T-cell (primary cell): ENCODE measurements at places on chromosomes 12 and 14.

DNA sequence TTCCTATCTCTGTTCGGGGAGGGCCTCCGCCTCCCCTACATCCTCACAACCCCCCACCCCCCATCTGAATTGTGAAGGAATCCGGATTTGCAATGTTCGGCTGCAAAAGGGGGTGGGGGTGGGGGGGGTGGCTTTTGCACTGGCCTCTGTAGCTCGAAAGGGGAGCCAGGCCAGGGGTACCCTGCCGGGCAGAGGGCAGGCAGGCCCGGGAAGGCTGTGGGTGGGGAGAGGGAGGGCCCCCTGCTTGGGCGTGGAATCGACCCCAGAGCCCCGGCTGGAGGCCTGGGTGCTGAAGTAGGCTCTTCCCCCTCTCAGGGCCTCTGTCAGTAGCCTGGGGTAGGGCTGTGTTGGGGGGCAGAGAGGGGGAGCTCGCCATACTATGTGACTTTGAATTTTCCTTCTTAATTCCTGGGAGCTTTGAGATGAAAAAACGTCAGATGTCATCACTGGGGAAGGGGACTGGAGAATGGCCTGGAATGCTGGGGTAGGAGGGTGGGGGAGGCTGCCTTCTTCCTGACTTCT, 1.1 kb downstream of the LRP1 start:
- peaks cover 2% of the 10 kb centered on the region for H3K27me3 ChIP-seq
- peaks cover 3% of the 10 kb centered on the region for H3K4me1 ChIP-seq
- H3K4me3 ChIP-seq = no peak overlapping the region
- no peak for DNase-seq
- H3K36me3 ChIP-seq = no peaks in the 10 kb centered on the region
- H3K27ac ChIP-seq = no peak overlapping the region

GRCh38 chr14:99169776-99170356, 102.1 kb downstream of the BCL11B start:
- no peaks in the 10 kb centered on the region for H3K27me3 ChIP-seq
- H3K36me3 ChIP-seq = peaks cover 16% of the 10 kb centered on the region
- no peak for DNase-seq
- no peaks in the 10 kb centered on the region for H3K4me1 ChIP-seq
- no peak overlapping the region for H3K4me3 ChIP-seq

DNA sequence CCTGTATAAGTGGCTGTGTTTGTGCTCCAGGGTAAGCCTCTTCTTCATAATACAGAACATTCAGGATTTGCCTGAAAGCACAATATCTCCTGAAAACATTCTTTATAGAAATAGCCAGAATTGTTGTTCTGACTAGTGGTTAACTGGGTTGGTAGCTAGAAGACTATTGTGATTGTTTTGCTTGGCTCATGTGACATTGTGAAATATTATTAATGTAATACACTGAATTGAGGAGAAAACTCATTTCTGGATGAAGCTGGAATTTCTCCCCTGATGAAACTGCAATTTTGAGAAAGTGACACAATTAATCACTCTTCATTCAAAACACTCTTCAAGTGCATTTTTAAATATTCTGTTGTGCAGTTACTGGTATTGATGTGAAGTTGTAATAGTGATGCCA, 172.3 kb upstream of the PTPRQ start:
- no peak overlapping the region for H3K27ac ChIP-seq
- no peaks in the 10 kb centered on the region for H3K36me3 ChIP-seq
- H3K4me3 ChIP-seq = no peak overlapping the region
- no peaks in the 10 kb centered on the region for H3K4me1 ChIP-seq
- H3K27me3 ChIP-seq = no peaks in the 10 kb centered on the region
- no peak for DNase-seq

DNA sequence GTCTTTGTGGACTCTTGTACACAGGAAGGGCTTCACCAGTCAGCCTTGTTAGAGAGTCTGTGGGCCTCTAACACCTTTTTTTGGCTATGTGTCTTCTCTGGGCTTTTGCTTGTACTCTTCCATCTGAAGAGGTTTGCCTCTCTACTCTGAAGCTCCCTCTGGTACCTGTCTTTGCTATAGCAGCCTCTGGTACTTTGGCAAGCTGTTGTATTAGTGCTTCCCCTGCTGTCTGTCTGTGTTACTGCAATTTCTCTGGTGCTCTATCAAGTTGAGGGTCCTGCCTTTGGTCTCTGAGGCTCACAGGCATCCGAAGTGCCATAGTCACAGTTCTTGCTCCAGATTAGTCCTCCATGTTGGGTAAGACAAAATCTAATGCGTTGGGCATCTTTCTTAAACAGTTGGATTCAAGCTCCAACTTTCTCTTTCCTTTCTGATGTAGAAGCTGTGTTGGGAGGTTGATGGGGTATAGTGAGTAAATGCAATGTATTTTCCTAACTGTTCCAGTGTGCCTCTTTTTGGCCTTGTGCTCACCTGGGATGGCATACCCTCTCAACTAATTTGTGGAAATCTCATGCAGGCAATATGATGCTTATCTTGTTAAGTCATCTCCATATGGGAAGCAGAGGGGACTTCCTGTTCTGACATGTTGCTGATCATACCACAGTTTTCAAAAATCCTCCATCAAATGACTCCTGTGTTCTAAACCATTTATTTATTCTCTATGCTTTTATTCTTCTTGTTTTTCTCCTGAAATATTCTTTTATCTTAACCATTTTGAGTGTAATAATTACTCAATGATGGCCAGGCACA, 88.8 kb downstream of the ATF7IP start:
- H3K36me3 ChIP-seq = peaks cover 2% of the 10 kb centered on the region
- no peak overlapping the region for H3K4me3 ChIP-seq
- peaks cover 12% of the 10 kb centered on the region for H3K4me1 ChIP-seq
- H3K27ac ChIP-seq = peak overlapping the region; percentile 6
- no peaks in the 10 kb centered on the region for H3K27me3 ChIP-seq
- DNase-seq = peak; percentile 6

- peaks cover 33% of the 10 kb centered on the region for H3K27me3 ChIP-seq
- peaks cover 17% of the 10 kb centered on the region for H3K4me1 ChIP-seq
- H3K4me3 ChIP-seq = no peak overlapping the region
- no peak for DNase-seq
- no peak overlapping the region for H3K27ac ChIP-seq
Observed at GRCh38 chr14:105205673-105206208, 24.6 kb upstream of the NUDT14 start.

GRCh38 chr12:93831374-93831773, 154.2 kb downstream of the CRADD start:
- no peaks in the 10 kb centered on the region for H3K36me3 ChIP-seq
- no peaks in the 10 kb centered on the region for H3K4me1 ChIP-seq
- no peak overlapping the region for H3K4me3 ChIP-seq
- no peak for DNase-seq
- no peak overlapping the region for H3K27ac ChIP-seq

GRCh38 chr12:32163596-32163995, 56.9 kb downstream of the BICD1 start:
- no peak overlapping the region for H3K27ac ChIP-seq
- no peaks in the 10 kb centered on the region for H3K36me3 ChIP-seq
- no peaks in the 10 kb centered on the region for H3K27me3 ChIP-seq
- no peak for DNase-seq

- no peak overlapping the region for H3K27ac ChIP-seq
- H3K4me1 ChIP-seq = peaks cover 25% of the 10 kb centered on the region
- H3K27me3 ChIP-seq = no peaks in the 10 kb centered on the region
- H3K4me3 ChIP-seq = no peak overlapping the region
- H3K36me3 ChIP-seq = no peaks in the 10 kb centered on the region
Observed at GRCh38 chr14:71322655-71323250, 415.5 kb downstream of the PCNX1 start.

GRCh38 chr12:109293106-109293505, 16.0 kb downstream of the FOXN4 start:
- H3K4me1 ChIP-seq = no peaks in the 10 kb centered on the region
- peaks cover 53% of the 10 kb centered on the region for H3K27me3 ChIP-seq
- no peaks in the 10 kb centered on the region for H3K36me3 ChIP-seq
- no peak overlapping the region for H3K27ac ChIP-seq
- no peak overlapping the region for H3K4me3 ChIP-seq

- no peaks in the 10 kb centered on the region for H3K4me1 ChIP-seq
- H3K36me3 ChIP-seq = no peaks in the 10 kb centered on the region
- H3K27me3 ChIP-seq = no peaks in the 10 kb centered on the region
- H3K27ac ChIP-seq = no peak overlapping the region
- DNase-seq = no peak
Observed at GRCh38 chr12:46339051-46339450, 33.5 kb downstream of the SLC38A2 start.

GRCh38 chr14:95380350-95381042, 60.8 kb upstream of the CLMN start:
- no peaks in the 10 kb centered on the region for H3K36me3 ChIP-seq
- H3K4me3 ChIP-seq = no peak overlapping the region
- DNase-seq = no peak
- no peaks in the 10 kb centered on the region for H3K27me3 ChIP-seq

DNA sequence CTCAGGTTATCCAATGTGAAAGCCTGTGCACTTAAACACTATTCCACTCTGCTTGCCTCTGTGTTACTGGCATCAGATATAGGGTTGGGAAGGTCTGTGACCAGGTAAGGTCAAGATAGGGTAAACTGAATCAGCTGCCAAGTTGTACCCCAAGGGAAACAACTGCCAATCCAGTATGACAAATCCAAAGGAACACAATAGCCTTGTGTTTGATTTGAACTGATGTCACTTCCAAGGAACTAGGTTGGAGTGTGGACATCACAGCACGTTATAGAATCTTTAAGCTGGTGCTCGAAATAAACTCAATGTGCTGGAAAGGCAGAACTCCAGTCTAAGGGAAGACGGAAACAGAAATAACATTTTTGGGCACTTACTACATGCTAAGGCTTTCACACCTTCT, 223.4 kb upstream of the BTG1 start:
- no peaks in the 10 kb centered on the region for H3K27me3 ChIP-seq
- H3K4me3 ChIP-seq = no peak overlapping the region
- peaks cover 8% of the 10 kb centered on the region for H3K4me1 ChIP-seq

- no peak for DNase-seq
- H3K27me3 ChIP-seq = peaks cover 3% of the 10 kb centered on the region
- H3K4me3 ChIP-seq = no peak overlapping the region
- H3K36me3 ChIP-seq = no peaks in the 10 kb centered on the region
- H3K27ac ChIP-seq = no peak overlapping the region
- H3K4me1 ChIP-seq = no peaks in the 10 kb centered on the region
Observed at GRCh38 chr14:99574099-99574880, 29.7 kb downstream of the CCDC85C start.

DNA sequence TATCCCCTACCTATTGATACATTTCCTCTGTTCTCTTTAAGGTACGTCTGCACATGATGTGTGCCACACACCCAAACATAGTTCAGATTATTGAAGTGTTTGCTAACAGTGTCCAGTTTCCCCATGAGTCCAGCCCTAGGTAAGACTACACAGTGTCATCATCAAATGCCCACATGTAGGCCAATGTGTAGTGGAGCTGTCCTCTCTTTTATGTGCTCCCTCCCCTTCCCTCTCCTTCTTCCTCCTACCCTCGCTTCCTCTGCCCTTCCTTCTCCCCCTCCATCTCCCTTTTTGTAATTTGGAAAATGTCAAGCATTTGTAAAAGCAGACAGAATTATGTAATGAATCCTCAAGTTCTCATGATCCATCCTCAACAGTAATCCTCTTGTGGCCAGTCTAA, 25.5 kb downstream of the MAPKAPK5 start:
- no peaks in the 10 kb centered on the region for H3K27me3 ChIP-seq
- no peak overlapping the region for H3K27ac ChIP-seq
- DNase-seq = no peak
- no peaks in the 10 kb centered on the region for H3K4me1 ChIP-seq
- H3K4me3 ChIP-seq = no peak overlapping the region

- DNase-seq = no peak
- no peaks in the 10 kb centered on the region for H3K27me3 ChIP-seq
- H3K4me1 ChIP-seq = no peaks in the 10 kb centered on the region
- no peaks in the 10 kb centered on the region for H3K36me3 ChIP-seq
- no peak overlapping the region for H3K4me3 ChIP-seq
Observed at GRCh38 chr12:56763753-56764657, 881 bp downstream of the HSD17B6 start.

DNA sequence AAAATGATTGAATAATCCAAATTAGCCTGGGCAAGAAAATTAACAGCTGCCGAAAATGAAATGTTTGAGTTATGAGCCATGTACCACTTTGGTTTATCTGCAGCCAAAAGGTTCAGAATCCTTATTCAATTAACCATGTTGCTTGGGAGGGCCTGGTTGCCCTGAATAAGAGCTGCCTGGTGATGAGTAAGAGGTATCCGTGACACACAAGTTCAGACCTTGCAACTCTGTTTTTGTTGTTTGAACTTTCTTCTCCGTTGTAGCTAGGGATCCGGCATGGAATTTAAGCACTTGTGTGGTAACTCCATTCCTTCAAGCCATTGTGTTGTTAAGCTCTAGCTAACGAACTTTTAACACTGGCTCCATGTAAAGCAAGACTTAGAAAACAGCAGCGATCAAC, 35.7 kb downstream of the FOXA1 start:
- no peak overlapping the region for H3K27ac ChIP-seq
- no peaks in the 10 kb centered on the region for H3K4me1 ChIP-seq
- H3K4me3 ChIP-seq = no peak overlapping the region

DNA sequence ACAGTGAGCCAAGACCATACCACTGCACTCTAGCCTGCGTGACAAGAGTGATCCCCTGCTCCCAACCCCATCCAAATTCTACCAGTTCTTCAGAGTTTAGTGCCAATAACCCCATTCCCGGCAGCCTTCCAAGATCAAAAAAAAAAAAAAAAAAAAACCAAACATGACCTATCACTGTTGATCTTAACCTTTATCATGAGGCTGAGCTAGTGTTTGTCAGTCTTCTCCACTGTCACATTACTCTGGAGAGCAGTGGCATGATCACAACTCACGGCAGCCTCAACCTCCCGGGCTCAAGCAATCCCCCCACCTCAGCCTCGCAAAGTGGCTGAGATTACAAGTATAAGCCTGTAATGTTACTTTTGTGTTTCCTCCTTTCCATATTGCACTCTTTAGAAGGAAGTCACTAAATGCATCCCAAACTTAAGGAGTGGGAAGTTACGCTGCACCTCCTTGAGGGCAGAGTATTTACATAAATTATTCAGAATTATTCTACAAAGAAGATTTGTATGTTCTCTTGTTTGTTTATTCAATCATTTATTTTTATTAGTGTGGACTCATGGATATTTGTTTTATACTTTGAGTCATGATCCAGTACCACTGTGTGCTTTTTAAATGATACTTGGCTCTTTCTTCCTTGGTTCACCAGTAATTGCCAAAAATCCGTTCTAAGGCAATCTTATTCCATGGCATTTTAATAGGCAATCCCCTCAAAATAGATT, 31.5 kb upstream of the FAM222A start:
- no peak overlapping the region for H3K4me3 ChIP-seq
- H3K4me1 ChIP-seq = no peaks in the 10 kb centered on the region
- H3K36me3 ChIP-seq = no peaks in the 10 kb centered on the region
- no peak for DNase-seq
- H3K27ac ChIP-seq = no peak overlapping the region
- H3K27me3 ChIP-seq = peaks cover 2% of the 10 kb centered on the region

DNA sequence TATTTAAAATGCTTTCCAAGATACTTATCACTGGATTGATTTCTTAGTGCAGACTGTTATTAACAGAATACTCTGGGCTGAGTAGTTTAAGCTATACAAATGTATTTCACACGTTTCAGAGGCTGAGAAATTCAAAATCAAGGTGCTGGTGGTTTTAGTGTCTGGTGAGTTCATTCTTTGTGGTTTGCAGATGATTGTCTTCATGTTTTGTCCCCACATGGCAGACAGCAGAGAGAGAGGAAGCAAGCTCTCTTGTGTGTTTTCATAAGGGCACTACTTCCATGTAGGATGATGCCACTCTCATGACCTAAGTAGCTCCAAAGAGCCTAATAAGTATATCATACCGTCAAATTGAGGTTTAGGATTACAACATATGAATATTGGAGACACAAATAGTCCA, 1348.9 kb upstream of the FLRT2 start:
- DNase-seq = no peak
- no peaks in the 10 kb centered on the region for H3K36me3 ChIP-seq
- no peaks in the 10 kb centered on the region for H3K27me3 ChIP-seq
- H3K4me1 ChIP-seq = no peaks in the 10 kb centered on the region
- H3K27ac ChIP-seq = no peak overlapping the region
